ENCODE measurements at places on chromosomes 11 and 22.

DNA sequence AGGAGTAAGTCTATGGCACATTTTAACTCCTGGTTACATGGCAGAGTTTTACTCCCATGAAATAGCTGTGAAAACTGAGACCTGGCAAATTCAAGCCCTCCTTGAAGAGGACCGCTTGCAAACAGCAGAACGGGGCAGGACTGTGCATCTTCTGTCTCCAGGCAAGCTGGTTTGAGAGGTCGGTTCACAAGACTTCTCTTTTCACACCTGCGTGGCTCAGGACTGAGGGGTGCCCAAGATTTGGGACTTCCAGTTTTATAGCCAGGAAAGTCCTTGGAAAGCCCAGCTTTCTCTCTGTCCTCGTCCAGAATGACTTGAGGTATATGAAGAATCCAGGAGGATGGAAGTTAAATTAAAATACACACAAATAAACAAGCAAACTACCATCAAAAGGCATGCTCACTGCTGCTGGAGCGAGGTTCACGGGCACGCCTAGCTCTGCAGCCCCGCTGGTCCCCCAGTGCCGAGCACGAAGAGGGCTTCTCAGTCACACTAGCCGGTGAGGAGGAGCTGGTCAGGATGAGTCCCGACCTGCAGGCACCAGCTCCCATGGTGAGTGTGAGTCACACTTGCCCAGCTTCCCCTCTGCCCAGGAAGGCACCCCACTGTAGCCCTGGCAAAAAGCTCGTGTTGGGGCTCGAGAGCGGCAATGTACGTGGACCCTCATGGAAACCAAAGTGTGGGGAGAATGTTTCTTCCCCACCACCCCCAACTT is 1382.4 kb downstream of the BRD1 start:
- DNase-seq = no peak

DNA sequence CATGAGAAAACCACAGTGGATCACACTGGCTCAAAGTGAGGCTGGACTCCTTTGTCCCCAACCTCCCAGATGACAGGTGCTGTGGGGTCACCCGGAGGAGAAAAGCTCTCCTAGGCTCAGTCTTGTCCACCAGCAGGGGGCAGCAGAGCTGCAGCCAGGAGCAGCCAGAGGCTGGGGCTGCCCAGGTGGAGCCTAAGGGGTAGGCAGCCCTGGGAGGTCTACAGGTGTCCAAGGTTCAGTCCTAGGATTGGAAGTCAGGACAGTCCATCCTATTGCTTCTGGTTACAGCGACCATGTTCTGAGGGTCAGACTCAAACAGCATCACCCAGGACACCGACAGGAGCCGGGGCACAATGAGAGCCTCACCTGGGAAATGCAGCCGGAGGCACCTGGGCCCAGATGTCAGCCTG is 77.6 kb upstream of the IGLL5 start:
- peak; percentile 48 for DNase-seq

DNA sequence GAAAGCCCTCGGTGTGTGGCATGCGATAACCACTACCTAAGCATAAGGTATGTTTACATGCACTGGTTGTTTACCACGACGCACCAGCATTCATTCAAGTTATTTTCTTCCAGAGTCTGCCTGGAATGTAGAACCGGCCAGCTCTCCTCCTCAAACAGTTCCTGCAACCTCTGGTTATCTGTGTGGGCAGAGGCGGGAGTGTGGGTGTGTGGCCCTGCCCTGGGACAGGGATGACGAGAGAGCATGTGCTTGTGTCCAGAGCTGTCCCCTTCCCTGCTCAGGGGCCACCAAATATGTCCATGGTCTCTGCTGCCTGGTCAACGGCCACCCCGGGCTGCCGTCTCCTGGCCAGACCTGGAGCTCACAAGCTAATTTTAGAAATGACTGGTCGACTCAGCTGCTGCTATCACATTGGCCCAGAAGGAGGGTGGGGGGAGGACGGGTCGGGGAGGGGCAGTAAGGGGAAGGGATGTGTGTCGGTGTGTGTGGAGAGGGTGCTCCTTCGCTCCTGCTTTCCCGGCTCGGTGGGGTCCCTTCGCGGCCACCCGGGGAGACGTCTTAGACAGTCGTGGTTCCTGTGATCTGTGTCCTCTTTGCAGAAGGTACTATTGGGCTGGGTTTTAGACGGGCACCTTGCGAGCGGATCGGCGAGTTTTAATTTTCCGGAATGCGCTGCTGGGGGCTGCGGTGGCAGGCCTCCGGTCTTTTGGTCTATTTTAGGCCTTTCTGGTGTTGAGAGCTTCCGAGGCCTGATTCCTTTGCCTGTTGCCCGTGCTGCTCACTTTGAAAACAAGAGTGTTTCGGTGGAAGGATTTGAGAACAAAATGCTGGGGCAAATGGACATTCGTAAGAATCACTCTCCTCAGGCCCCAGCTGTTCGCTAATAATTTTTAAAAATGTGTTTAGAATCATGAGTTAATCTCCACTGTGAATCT is at the start of gene MYO18B:
Gene MYO18B, plus strand, starts transcription at position 497 of the 935 bp plus-strand sequence. CDS start 18,905 bp downstream, outside the sequence.
- no peak for DNase-seq

- no peak for DNase-seq
These were observed 50.2 kb downstream of the RPL27A start for GRCh38 chr11:8732748-8733241.

DNA sequence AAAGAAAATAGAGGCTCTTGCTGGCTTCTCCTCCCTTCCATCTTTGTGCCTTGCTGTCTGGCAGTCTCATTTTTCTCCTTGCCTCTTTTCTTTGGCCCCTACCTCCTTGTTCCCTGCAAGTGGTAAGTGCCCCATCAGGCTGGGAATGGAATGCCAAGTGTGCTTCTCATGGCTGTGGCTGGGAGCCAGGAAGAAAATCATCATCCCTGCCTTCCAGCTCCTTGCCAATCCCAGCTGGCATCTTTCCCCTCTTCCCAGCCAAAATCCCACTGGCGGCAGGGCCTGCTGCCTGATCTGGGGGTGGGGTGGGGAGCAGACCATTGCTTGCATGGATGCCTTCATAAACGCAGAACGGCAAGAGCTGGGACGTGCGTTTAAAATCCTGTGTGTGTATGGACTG is 27.0 kb upstream of the SLC25A18 start:
- no peak for DNase-seq

DNA sequence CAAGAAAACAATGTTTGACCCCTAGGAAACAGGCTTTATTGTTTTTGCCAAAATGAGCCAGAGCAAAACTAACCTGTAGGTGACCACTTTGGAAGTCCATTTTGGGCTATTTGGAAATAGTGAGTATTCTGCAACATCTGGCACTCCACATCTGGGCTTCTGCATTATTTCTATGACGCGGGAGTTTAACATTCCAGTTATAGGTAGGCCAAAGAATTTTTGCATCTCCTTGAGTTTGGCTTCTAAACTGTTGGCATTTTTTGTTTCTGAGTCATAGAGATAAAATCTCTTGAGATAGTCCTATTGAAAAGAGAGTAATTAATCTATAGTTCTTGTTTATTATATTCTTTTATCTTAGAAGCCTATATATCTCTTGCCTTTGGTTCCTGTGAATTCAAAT is 2.9 kb downstream of the MMP7 start:
- DNase-seq = no peak

- no peak for DNase-seq
These were observed 23.6 kb upstream of the CACNG2 start for GRCh38 chr22:36727110-36727509.

- no peak for DNase-seq
These were observed 47.0 kb downstream of the YAP1 start for GRCh38 chr11:102157219-102157618.

- no peak for DNase-seq
These were observed 86.7 kb upstream of the IZUMO1R start for GRCh38 chr11:94217705-94218104.

DNA sequence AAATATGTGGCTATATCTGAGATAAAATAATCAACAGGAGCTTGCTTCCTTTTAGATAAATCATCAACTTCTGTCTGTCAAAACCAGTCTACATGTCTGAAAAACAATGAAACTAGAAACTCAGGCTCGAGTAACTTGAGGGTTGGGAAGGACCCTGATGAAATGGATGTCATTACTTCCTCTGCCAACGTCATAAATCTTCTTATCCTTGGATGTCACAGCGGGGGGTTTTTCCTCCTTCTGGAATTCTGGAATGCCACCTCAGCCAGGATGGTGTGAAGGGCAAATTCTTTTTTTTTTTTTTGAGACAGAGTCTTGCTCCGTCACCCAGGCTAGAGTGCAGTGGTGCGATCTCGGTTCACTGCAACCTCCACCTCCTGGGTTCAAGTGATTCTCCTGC is 13.4 kb downstream of the LGR4 start:
- DNase-seq = no peak

DNA sequence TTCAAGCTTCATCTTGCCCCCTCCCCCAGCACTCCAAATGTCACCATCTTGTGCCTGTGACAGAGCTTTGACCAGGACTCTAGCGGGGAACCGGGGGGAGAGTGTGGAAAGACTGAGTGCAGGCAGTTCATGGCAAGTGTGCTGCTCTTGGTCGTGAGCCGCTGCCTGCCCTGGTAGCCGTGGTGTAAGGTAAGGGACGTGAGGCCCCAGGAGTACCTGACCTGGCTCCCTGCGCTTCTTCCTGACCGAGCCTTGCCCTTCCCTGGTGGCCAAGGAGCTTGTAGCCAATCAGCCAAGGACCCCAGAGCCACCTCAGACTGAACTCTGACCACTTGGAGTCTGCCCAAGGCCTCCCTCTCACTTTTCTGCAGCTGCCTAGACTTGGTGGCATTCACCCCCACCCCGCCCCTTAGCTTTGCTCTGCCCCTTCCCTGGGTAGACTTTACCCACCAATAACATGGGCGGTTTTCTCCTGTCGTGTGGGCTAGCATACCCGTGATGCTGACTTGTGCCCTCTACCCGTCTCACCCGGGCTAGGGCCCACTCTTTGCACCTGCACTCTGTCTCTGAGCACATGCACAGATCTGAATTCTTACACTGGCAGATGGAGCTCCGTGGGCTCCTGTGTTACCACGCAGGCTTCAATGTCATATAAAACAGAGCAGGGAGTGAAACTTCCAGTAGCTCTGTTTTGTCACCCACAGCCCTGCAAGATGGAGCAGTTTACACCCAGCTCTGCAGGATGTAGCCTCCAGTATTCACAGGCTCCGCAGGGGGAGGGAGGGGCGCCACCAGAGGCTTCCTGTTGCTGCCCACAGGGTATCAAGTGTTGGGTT is 1.5 kb downstream of the DGKZ start:
- no peak for DNase-seq

GRCh38 chr11:14015711-14016110 is 53.2 kb downstream of the SPON1 start:
- DNase-seq = no peak

- no peak for DNase-seq
These were observed 77.9 kb downstream of the BTBD10 start for GRCh38 chr11:13384908-13385640.

Measured in activated CD4-positive, alpha-beta T cell treated with anti-CD3 and anti-CD28 coated beads for 24 hours (primary cell).